T1000 (cell line): ENCODE measurements at places on chromosomes 6 and 20.

DNA sequence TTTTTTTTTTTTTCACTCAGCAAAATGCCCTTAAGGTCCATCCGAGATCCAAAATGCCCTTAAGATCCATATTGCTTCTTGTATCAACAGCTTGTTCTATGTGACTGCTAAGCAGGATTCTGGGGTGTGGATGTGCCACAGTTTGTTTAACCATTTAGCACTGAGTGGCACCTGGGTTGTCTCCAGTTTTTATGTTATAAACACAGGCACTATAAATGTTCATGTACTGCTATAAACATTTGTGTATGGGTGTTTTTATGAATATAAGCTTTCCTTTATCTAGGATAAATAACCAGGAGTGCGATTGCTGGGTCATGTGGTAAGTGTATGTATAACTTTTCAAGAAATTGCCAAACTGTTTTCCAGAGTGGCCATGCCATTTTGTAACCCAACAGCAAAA, 386.0 kb downstream of the RNGTT start:
- DNase-seq: no peak

DNA sequence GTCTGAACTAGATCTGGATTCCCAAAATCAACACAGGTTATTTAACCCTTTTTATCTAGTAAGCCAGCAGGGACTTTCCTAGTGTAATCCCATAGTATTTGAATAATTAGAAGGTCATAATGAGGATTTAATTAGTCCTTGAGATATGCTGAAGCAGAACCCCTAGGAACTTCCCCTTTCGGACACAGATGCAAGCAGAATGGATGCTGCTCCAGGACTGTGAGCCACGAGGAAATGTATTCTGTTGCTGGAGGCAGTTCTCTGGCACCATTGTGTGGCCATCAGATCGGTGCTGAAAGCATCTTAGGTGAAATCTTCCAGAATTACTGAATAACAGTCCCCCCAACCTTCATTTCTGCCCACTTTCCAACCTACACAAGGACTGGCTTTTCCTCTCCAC, 206.9 kb downstream of the TMEM242 start:
- no peak for DNase-seq

GRCh38 chr6:35586542-35586941, 73.8 kb upstream of the TULP1 start:
- no peak for DNase-seq

DNA sequence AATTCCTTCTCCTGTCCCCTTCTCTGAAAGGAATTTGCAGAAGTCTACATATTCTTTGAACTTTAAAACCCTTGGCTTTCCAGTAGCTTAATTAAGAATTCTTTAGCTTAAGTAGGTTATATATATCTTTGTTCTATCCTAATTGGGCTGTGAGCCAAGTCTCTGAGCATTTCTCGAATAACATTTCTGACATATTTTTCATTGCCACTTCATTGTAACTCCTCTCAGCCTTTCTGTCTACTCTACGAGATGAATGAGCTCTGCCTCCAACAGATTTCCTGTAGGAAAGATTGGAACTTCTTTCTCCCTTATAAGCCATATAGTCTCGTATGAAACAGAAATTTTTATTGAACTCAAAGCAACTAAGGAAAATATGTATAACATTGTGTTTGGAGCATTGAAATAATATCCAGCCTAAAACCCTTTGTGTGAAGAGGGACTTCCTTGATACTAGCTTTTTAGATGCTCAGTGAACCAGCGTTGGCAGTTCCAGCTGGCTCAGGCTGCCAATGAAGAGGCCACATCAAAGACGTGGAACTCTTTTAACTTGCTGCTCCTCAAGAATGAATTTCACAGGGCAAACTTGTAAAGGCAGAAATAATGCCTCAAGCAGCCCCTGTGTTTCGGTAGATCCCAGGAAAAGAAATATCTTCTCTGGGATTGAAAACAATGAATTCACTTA, 87.7 kb upstream of the NOX3 start:
- no peak for DNase-seq

- DNase-seq: peak; percentile 3
Measured at GRCh38 chr20:26163890-26164289, 467.2 kb upstream of the ZNF337 start.

DNA sequence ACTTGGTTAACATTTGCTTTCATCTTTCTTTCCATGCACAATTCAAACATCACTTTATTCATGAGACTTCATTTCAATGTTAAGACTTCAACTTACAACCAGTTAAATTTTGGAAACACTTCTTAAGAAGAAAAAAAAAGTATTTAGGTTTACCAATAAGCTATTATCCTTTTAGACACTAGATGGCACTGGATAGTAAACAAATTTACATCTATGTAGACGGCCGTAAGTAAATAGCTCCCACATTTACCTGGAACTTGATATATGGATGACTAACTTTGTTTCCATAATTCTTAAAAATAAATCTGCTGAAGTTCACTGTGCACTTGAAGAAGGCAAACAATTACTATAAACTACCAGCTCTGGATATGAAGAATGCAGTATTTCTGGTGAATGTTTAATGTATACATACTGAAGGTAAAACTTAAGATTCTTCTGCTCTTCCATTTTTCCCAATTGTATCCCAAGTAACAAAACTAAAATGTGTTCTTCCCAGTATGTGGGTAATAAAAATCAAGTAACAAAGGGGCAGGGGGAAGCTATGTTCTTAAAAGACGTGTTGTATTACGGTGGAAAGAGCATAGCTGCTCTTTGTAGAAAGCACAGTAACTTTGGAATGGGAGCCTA, 130.6 kb upstream of the C6orf118 start:
- no peak for DNase-seq

DNA sequence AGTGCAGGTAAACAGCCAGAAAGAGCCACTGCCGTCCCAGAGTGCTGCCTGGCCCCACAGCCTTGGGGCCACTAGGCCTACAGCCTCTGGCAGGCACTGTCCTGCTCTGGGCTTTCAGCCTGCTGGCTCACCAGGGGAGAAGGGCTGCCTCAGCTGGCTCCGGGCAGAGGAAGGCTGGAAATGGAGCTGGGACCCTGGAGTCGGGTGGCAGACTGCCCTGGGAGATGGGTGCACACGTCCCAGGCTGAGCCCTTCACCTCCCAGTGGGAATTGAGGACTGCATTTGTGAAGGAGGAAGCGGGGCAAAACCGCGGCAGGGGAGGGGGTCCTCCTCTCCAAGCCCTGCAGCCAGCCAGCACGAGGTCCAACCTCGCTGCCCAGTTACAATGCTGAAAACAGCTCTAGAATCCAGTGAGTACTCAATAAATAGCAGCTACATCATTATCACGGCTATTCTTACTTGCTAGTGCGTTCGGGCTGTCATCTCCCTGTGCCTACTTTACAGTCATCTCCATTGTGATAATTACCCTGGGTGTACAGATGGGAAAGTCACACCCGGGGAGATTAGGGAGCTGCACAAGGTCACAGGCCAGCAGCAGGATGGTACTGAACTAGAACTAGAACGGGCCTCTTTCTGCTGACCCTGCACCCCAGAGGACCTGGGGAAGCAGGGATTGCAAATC, 13.1 kb downstream of the ACSS1 start:
- DNase-seq: no peak

- no peak for DNase-seq
Measured at GRCh38 chr20:31919410-31920155, 32.3 kb downstream of the PDRG1 start.

DNA sequence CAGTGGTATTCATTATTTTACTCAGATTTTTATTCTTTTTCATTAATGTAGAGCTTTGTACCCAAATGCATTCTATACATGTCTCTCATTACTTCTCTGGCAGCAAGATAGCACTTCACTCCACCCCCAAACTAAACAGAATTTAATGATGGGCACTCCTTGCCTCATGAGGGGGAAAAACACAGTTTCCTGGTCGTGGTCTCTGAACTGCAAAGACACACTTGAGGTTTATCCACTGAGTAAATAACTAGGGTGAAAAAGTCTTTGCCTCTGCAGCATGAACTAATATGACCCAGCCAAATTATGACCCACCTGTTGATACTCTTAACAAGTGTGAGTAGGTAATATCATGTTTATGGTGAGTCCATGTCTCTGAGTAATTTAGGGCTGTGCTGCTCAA, 785.2 kb upstream of the FLRT3 start:
- DNase-seq: no peak

- DNase-seq: no peak
Measured at GRCh38 chr6:111480988-111481822, 1.8 kb downstream of the REV3L start.

DNA sequence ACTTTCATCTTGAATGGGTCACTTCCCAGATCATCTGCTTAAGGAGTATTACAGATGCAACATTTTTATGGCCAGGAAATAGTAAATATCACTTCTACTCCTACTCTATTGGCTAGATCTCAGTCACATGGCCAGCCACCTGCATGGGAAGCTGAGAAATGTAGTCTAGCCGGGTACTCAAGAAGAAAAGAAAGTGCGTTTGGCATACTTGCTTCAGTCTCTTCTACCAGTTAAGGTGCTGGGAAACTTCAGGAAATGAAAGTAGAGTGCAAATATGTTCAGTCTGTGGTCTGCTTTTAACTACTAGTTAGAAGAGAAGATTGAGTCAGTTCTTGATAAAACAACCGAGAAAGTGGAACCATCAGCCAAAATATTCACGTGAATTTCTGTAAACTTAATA, 129.2 kb downstream of the PDSS2 start:
- DNase-seq: no peak

- no peak for DNase-seq
Measured at GRCh38 chr6:105746509-105746908, 339.6 kb upstream of the PRDM1 start.

- no peak for DNase-seq
Measured at GRCh38 chr6:12596731-12597130, 119.8 kb upstream of the PHACTR1 start.

DNA sequence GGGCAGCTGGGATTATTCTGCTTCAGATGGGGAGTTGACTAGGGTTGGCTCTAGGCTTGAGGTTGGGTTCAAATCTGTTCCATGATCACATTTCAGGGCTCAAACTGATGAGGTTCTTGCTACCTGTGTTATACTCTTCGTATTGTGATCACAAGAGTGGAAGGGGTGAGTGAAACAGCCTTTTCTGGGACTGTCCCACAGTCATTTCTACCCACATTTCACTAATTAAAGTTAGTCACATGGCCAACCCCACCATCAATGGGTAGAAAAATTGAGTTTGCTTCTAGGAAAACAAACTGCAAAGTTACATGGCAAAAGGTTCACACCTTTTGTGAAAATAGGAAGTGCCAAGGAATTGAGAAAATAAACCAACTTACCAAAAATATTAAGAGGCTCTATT, 33.5 kb upstream of the BMP2 start:
- no peak for DNase-seq

GRCh38 chr6:118844915-118845314, 49.0 kb upstream of the ASF1A start:
- DNase-seq: no peak

DNA sequence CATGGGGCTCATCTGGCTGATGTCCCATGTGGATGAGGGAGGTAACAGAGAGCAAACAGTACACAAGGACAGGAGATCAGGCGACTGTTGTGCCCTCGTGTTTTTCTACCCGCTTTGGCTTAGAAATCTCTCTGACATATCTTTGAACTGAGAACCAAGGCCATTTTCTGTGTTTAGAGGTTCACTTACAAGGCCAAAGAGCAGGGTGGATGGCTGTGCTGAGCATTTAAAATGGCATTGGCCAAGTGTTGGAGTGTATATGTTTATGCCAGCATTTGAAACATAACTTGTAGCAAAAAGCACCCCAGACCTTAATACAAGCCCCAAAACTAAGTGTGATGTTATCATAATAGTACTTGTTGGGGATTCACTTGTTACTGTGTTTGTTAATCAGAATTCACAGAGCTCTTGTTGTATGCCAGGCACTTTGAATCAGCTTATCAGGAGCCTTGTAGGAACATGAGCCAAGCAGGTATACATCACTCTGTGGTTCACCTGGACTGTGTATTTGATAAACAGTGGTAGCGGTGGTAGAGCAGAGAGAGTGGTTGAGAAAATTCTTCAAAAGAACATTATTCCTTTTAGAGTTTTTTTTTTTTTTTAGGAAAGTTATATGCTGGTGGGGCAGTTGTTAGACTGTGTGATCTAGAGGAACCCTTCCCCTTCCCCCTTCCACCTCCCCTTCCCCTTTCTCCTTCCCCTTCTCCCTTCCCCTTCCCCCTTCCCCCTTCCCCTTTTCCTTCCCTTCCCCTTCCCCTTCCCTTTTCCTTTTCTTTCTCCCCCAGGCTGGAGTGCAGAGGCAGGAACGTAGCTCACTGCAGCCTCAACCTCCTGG, 71.3 kb downstream of the ATRN start:
- no peak for DNase-seq

GRCh38 chr6:163826629-163827028, 412.1 kb downstream of the QKI start:
- DNase-seq: no peak

- no peak for DNase-seq
Measured at GRCh38 chr20:59937150-59937549, 3.0 kb downstream of the PPP1R3D start.

- DNase-seq: peak; percentile 15
Measured at GRCh38 chr6:73339340-73339739, 14.7 kb downstream of the DPPA5 start.

- no peak for DNase-seq
Measured at GRCh38 chr20:62236766-62237513, 1.4 kb upstream of the OSBPL2 start.

GRCh38 chr20:35226884-35227681, 593 bp downstream of the MMP24 start:
- DNase-seq: peak; percentile 30
